ENCODE measurements at places on chromosomes 5 and 9.

- H3K4me3 ChIP-seq: no peak overlapping the region
- H3K27ac ChIP-seq: no peak overlapping the region
- H3K4me1 ChIP-seq: no peaks in the 10 kb centered on the region
- H3K36me3 ChIP-seq: no peaks in the 10 kb centered on the region
Observed at GRCh38 chr9:88164850-88165249, 26.6 kb upstream of the SPATA31C2 start.

DNA sequence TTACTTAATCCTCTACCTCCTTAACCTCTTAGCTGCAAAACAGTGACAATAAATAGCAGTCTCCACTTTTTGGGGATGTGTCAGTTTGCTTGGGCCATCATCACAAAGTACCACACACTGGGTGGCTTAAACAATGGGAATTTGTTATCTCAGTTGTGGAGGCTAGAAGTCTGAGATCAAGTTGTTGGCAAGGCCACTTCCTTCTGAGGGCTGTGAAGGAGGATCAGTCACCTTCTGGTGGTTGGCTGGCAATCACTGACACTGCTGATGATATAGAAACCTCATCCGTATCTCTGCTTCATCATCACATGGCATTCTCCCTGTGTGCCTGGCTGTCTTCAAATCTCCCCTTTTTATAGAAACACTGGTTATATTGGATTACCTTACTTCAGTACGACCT, 187.1 kb upstream of the TBC1D2 start:
- H3K27ac ChIP-seq: no peak overlapping the region
- H3K36me3 ChIP-seq: no peaks in the 10 kb centered on the region
- H3K4me1 ChIP-seq: no peaks in the 10 kb centered on the region
- H3K27me3 ChIP-seq: peaks cover 13% of the 10 kb centered on the region
- H3K4me3 ChIP-seq: no peak overlapping the region

DNA sequence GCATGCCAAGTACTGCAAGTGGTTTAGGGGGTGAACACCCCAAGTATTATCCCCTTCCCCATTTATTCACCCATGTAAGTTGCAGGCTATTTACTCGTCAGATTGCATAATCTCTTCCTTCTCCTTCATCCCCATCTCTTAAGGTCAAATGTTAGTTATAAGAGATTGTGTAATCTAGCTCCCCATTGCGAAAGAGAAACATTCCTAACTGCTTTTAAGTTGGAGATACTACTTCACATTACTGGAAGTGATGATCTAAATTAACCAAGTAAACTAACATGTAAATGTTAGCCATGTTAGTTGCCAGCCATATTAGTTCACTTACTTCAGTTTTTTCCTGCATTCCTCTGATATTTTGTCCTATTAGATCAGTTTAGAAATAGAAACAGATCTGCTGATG, 262.3 kb downstream of the TAF11L14 start:
- H3K4me1 ChIP-seq: no peaks in the 10 kb centered on the region
- no peak for DNase-seq
- H3K36me3 ChIP-seq: no peaks in the 10 kb centered on the region
- no peak overlapping the region for H3K27ac ChIP-seq
- H3K4me3 ChIP-seq: no peak overlapping the region
- no peaks in the 10 kb centered on the region for H3K27me3 ChIP-seq

DNA sequence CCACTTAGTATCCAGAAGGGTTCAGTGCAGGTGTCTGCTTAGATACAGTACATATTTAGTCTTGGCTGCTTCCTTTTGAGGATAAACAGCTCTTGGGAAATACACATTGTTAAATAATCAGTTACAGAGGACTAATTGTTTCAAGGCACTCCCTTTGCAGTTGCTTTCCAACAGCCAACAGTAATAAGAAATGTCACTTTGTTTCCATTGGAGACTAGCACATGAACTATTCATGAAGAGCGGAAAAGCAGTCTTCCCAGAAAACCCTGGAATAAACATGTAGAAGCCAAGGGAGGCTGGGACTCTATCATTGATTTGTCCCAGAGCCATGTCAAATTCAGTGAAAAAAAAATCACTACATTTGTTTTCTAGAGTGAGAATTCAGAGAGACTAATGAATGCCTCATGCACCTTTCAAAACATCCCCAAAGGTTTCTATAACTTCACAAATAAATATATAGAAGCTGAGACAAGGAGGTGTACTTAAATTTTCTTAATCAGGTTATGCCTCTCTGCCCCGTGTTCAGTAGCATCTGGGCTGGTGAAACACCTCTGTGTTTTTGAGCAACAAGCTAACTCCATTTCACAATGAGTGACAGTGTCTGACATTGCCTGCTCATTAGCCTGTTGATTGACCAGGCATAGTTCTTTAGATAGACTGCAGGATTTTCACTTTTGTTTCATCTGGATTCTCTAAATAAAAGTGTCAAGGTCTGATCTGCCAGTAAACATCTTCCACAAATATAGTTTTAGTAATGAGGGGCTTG, 271.5 kb downstream of the ARRDC3 start:
- no peak overlapping the region for H3K27ac ChIP-seq
- no peaks in the 10 kb centered on the region for H3K36me3 ChIP-seq
- DNase-seq: no peak
- peaks cover 8% of the 10 kb centered on the region for H3K27me3 ChIP-seq
- peaks cover 5% of the 10 kb centered on the region for H3K4me1 ChIP-seq

- peaks cover 4% of the 10 kb centered on the region for H3K36me3 ChIP-seq
- H3K4me1 ChIP-seq: peaks cover 3% of the 10 kb centered on the region
Observed at GRCh38 chr5:156956321-156956720, 6.7 kb downstream of the TIMD4 start.

DNA sequence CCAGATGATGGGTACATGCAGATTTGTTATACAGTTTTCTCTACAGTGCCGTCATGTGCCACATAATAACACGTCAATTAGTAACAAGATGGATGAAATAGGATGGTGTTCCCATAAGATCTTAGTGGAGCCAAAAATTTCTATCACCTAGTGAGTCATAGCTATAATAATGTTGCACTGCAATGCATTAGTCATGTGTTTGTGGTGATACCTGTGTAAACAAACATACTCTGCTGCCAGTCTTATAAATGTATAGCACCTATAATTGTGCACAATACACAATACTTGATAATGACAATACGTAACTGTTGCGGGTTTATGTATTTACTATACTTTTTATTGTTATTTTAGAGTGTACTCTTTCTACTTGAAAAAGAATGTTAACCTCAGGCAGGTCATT, 865.4 kb downstream of the MAT2B start:
- no peaks in the 10 kb centered on the region for H3K27me3 ChIP-seq
- no peak for DNase-seq
- H3K4me1 ChIP-seq: no peaks in the 10 kb centered on the region
- H3K4me3 ChIP-seq: no peak overlapping the region
- no peaks in the 10 kb centered on the region for H3K36me3 ChIP-seq

DNA sequence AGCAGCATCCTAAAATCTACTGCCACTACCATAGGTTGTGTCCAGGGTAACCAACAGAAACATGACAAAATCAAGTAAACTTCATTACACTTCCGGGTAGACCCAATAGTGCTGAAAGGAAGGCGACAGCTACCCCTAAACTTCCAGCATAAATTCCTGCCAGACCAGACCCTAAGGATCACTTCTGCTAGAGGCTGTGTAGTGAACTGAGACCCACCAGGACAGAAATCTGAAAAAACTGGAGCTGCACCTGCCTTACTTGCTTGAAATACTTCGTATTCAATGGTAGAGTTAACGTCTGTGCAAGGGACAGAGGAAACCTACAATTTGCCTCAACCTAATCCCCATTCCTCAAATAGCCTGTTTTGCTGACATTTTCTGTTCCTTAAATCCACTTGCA, 1.0 kb upstream of the SECISBP2 start:
- no peaks in the 10 kb centered on the region for H3K27me3 ChIP-seq
- H3K4me3 ChIP-seq: peak overlapping the region; percentile 79
- peaks cover 82% of the 10 kb centered on the region for H3K4me1 ChIP-seq
- H3K27ac ChIP-seq: peak overlapping the region; percentile 90

DNA sequence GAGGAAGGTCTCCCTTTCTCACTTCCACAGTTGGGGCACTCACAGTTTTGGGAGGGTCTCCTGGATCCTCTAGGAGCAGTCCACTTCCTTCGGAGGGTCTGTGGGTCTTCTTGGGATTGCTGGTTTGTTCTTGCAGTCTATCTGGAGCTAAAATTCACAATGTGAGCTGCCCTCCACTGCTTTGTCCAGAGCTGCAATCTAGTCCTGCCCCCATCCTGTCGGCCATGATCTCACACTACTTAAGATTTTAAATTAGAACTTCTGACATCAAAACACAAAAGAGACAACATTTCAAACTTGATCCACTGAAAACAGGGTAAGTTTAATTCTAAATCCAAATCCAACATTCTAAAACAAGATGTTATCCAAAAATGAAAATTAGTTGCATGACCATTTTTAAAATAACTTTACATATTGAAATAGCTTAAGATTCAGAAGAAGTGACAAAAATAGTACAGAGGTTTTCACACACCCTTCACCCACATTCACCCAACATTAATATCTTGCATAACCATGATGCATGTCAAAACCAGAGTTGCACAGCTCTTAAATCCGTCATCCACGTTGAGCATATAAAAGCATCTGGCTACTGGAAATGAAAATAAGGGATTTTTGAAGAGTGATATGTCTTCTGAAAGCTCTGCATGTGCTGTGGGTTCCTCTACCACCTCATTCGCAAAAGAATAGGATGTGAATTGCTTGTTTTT, 113.7 kb upstream of the EPB41L4A start:
- H3K27ac ChIP-seq: no peak overlapping the region
- no peak overlapping the region for H3K4me3 ChIP-seq
- DNase-seq: no peak
- H3K36me3 ChIP-seq: no peaks in the 10 kb centered on the region

DNA sequence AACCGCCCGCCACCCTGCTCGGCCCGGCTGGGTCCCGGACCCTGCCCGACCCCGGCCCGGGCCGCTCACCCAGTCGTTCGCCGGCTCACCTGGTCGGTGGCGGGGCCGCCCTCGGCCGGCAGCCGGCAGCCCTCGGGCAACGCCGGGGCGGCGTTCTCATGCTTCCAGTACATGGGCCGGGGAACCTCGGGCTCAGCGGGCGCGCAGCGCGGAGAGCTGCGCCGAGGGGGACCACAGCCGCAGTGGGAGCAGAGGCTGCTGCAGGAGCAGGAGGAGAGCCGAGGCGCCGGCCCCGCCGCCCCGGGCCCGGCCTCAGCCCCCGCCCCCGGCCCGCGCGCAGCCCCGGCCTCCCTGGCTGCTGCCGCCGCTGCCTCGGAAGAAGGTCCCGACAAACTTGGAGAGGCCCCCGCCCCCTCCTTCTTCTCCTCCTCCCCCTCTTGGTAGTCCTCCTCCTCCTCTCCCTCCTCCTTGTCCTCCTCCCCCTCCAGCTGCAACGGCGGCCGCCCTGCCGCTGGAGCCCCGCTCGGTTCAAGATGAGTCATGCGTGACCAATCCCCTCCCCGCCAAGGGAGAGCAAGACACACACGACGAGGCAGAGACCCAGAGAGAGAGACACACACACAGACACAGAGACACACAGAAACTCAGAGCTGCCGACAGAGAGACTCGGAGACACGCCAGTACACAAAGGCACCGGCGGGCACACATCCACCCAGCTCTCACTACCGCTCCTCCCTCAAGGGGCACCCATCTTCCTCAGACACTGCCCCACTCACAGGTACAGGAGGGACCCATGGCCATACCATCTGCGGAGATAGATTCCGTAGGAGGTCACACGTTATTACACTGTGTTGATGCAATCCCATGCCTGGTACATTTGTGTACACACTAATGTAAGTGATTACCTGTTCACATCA, at the start of gene LHX6:
Gene LHX6 (minus strand): TSS at position 390 of the 917 bp plus-strand sequence. CDS start 217 bp downstream, at position 173.
- peaks cover 40% of the 10 kb centered on the region for H3K27me3 ChIP-seq
- no peaks in the 10 kb centered on the region for H3K36me3 ChIP-seq
- no peak within 1 kb of the TSS for H3K4me3 ChIP-seq
- DNase-seq: no peak

DNA sequence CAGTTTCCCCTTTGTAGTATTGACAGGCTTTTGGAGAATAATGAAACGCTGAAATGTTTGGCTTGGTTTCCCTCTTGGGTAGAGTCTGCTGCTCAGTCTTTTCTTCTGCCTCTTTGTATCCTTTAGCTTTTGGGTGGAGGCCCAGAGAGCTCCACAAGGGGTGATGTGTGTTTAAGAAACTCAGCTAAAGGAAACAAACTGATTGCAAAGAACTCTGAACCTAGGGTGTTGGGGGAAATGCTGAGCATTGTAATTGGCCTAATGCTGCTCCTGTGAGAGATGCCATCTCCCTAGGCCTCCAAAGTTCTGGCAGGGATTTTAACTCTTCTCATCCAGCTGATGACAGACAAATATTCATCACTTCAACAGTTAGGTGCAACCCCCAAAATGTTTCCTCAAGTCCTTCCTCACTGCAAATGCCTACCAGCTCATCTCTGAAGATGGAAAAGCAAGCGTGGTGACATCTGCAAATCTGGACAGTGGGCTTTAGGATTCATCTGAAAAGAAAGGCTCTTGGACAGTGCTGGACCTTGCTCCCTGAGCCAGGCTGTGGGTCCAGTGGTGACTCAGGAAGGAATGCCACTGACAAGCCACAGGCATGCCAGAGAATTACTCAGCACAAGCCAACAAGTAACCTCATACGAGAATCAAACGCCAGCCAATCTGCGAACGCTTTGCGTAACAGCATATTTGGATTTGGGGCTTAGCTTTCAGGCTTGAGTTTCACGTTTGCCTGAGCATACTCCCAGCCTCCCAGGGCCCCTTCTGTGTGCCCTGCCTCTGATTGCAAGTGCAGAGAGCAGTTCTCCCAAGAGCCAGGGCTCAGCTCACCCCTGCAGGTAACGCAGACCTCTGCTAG, 30.5 kb upstream of the ZSWIM6 start:
- H3K27ac ChIP-seq: no peak overlapping the region
- peaks cover 1% of the 10 kb centered on the region for H3K27me3 ChIP-seq
- no peak for DNase-seq
- no peaks in the 10 kb centered on the region for H3K36me3 ChIP-seq

DNA sequence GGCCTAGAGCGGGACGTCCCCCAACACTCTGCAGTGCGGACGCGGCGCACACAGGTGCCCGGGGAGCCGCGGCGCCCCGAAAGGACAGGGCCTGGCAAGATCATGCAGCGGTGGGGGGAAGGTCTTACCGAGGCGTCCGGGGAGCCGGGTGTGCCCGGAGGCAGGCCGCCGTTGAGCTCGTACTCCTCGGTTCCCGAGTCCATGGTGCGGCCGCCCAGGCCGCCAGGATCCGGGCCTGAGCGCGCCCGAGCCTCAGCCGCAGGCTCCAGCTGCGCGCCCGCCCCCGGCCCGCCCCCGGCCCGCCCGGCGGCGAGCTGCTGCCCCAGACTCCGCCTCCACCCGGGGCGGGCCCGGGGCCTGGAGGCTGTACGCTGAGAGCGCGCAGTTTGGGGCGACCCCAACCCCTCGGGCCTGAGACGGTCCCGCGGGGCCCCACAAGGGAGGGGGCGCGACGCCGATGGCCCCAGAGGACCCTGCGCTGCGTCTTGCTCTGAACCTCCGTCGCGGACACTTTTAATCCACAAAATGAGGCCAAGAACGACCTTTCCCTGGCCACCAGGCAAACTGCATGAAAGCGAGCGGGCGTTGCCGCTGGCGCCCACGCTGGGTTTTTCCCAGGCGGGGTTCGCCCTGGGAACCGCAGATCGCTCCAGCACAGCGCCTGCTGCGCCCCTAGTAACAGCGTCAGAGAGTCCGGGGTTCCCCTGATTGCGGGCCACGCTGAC, at the start of gene NINJ1:
Gene NINJ1 (minus strand): TSS at position 237 of the 725 bp plus-strand sequence. CDS start 34 bp downstream, at position 203.
- H3K27me3 ChIP-seq: no peaks in the 10 kb centered on the region
- DNase-seq: peak; percentile 77
- peaks cover 54% of the 10 kb centered on the region for H3K4me1 ChIP-seq
- H3K27ac ChIP-seq: peak within 1 kb of the TSS; percentile 73

GRCh38 chr5:110106750-110107149, 417.0 kb downstream of the MAN2A1 start:
- no peaks in the 10 kb centered on the region for H3K27me3 ChIP-seq
- DNase-seq: no peak
- no peaks in the 10 kb centered on the region for H3K36me3 ChIP-seq
- H3K4me3 ChIP-seq: no peak overlapping the region
- no peak overlapping the region for H3K27ac ChIP-seq
- peaks cover 11% of the 10 kb centered on the region for H3K4me1 ChIP-seq

All from activated CD4-positive, alpha-beta memory T cell treated with anti-CD3 and anti-CD28 coated beads, Interleukin-2, amount 10 ng/mL, durations not matched to agents 7 days and 5 days (primary cell).